Hematopoietic multipotent progenitor cell treated with erythropoietin and hydrocortisone succinate and interleukin-3 and kit ligand, for 6 days (in vitro differentiated cells): ENCODE measurements at places on chromosomes 2 and 18.

DNA sequence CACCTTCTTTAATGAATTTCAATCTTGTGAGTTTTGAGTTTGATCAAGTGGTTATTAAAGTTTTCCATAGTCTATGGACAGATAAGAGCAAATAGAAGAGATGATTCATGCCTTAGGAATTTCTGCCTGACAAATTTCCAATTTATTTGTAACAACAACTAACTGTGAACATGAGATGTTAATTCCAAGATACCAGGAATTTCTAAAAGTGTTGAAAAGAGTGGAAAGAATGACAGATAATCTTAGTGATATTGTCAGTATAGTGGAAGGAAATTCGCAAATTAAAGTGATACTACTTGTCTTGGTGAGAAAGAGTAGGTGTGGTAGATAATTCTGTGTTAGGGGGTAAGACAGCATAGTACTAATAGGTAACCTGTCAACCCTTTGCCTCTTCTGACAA lies 82.4 kb downstream of the AGPS start:
- DNase-seq: no peak

DNA sequence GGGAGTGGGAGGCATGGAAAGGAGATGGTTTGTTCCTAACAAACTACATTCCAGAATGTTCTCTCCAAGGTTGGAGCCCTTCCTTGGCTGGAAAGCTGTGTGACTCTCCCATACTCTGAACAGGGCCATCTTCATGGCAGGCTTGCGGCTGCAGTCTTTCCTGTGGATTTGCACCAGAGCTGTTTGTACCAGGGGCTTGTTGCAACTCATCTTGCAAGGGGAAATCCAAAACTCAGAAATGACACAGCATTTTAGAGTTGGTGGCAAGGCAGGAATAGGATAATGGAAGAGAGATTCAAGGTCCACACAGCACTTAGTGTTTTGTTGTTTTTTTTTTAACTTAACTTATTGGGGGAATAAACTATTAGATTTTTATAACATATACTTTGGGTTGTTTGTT lies 73.7 kb upstream of the ZNF516 start:
- no peak for DNase-seq

DNA sequence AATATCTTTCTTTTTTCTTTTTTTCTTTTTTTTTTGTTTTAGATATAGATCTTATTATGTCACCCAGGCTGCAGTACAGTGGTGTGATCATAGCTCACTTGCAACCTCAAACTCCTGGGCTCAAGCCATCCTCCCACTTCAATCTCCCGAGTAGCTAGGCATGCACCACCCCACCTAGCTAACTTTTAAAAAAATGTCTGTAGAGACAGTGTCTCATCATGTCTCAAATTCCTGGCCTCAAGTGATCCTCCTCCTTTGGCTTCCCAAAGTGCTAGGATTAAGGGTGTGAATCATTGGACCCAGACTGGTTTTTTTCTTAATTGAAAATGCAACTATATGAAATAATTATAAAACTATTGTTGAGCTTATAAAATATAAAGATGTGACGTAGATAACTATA lies 9.8 kb upstream of the ZCCHC2 start:
- no peak for DNase-seq

DNA sequence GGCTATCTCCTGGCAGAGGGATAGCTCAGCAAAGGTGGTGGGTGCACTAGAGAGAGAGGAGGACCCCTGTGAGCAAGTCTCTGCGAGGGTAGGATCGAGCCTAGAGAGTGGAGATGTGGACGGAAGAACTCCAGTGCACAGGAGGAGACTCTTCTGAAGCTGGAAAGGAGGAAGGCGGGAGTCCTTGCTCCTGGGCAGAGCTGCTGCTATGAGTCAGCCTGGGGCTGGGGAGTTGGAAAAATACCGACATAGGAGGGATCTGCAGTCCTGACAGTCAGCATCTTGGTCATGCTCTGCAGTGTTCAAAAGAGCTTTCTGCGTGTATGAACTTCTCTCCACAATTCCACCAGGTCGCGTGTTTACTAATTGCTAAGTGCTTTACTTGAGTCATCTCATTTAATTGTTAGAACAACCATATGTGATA lies 233.8 kb downstream of the LDLRAD4 start:
- no peak for DNase-seq

DNA sequence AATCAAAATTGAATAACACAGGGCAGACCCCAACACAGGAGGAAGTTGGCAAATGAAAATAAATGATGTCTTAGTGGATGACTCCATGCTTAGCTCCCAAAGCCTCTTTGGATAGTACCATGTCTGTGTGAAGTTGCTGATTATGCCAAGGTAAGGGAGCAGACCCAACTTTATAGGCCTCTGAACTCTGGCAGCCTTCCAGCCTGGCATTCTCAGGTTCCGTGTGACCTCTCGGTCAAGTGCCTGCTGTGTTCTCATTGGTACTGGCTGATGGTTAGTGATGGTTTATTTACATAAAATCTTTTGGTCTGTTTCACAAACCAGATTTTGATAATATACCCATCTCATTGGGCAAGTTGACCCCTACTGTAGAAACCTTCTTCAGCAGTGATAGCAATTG lies 112.2 kb upstream of the TTC39C start:
- DNase-seq: no peak

- no peak for DNase-seq
Measured at GRCh38 chr2:173271135-173271534, 83.5 kb upstream of the CDCA7 start.

DNA sequence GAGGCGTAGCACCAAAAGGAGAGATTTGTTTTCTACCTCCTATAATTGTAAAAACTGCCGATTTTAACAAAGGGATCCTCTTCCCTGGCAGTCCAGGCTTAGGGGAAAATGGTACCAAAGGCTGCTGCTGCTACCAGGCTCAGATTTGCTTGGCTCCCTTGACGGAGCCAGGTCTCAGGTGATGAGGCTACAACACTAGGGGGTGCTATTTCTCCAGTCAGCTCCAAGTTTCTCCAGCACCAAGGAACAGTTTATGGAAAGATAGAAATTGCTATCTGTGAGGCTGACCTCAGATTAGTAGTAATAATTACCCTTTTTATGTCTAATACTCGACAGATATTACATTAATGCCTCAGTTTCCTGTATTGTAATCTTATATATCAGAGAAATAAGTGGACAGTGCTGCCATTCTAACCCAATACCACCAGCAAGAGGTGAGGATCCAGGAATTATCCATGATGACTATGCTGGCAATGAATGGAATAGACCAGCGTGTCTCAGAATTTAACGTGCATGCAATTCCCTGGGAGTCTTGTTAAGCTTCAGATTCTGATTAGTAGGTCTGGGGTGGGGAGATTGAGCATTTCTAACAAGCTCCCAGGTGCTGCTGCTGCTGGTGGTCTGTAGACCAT lies 111.3 kb downstream of the ESCO1 start:
- peak; percentile 81 for DNase-seq

DNA sequence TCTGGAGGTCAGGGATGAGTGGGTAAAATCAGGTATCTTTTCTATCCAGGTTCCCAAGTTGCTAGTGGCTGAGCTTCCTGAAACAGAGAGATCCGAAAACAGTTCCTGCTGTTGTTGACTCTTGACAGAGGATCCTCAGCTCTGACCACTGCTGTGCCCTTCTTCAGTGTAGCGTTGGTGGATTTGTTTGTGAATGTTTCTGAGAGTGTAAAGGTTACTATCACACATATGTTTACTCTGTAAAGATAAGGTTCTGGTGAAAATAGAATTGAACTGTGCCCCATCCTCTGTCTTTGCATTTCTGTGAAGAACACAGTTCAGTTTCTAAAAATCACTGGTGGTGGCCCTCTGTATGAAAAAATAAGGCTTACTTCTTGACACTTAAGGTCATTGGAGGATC lies 119.8 kb downstream of the LDLRAD4 start:
- no peak for DNase-seq

GRCh38 chr2:189552334-189552990 lies 28.1 kb downstream of the SLC40A1 start:
- no peak for DNase-seq

DNA sequence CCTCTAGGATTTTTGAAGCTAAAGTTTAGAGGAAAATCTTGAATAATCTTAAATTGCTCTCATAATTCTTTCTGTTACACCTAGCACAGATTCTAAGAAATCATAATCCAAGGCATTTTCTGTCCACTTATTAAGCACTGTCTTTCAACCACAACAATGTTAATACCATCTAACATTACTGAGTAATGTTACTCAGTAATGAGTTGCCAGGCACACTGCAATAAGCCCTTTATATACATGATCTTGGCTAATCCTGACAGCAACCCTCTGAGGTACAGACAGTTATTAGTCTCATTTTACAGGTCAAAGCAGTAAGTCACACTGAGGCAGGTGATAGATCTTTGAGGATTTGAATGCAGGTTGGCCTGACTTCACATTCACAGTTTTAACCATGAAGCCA lies 291.9 kb downstream of the ALK start:
- no peak for DNase-seq

GRCh38 chr2:69989441-69990105 lies 28.1 kb upstream of the ASPRV1 start:
- peak; percentile 52 for DNase-seq

DNA sequence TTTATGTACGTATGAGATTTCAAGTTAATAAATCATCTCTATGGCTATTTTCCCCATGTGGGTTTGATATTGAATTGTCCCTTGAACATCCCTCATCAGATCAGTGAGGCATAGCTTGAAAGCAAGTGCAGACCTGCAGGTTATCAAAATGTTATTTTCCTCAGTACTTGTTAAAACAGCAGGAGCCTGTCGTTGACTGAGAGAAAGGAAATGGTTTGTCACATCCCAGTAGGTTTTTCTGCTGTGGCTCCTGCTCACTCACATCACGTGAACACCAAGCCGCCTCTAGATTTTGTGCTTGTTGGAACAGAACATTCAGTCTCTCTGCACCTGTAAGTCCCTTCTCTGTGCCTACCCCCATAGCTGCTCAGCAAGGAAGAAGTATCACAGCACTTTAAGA lies 340.3 kb downstream of the CELF4 start:
- DNase-seq: no peak

GRCh38 chr2:24828238-24828996 lies 35.2 kb downstream of the CENPO start:
- no peak for DNase-seq

GRCh38 chr2:51410331-51410730 lies 378.4 kb upstream of the NRXN1 start:
- DNase-seq: no peak

GRCh38 chr2:43541165-43541564 lies 54.7 kb downstream of the THADA start:
- no peak for DNase-seq

DNA sequence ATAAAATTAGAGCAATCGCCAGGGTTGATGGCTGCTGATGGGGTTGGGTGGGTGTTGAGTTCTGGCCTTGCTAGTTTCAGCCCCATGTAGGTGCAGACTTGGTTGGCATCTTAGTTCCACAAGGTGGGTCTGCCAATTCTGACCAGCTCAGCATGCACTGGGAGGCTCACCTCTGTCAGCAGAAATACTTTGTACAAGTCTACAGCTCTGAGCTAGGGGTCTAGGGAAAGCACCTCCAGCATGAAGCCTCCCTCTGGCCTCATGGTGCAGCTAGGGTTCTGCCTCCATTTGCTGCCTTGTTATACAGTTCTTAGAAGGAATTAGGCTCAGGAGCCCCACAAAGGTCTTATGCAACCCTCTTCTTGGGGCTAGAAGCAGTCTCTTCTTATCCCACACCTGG lies 278.9 kb upstream of the HDAC4 start:
- no peak for DNase-seq

DNA sequence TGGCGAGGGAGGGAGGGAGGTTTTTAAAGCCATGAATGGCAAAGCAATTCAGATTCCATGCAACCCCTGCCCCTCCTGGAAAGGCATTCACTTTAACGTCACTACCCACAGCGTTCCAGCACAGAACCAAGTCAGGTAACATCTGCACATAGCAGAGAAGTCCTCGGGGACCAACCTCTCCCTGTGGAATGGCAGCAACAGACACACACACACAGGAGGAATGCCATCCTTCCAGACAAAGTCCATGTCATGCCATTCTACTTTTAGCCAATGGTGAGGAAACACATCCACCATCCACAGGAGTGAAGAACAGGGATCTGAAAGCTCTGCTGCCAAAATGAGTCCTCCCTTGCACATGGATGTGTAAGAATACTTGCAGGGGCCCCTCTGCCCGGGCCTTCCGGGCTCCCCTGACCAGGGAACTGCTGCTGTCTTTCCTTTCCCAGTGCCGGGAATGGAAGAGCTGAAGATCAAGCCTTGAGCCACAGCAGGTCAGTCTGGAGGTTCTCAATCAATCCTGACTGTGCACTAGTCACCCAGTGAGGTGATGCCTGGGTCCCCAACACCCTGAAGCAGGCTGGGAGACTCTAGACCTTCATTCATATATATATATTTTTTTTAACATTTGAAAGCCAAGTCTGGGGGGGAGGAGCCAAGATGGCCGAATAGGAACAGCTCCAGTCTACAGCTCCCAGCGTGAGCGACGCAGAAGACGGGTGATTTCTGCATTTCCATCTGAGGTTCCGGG lies 63.7 kb downstream of the UXS1 start:
- no peak for DNase-seq

GRCh38 chr2:203918839-203919238 lies 17.7 kb upstream of the ICOS start:
- DNase-seq: no peak

DNA sequence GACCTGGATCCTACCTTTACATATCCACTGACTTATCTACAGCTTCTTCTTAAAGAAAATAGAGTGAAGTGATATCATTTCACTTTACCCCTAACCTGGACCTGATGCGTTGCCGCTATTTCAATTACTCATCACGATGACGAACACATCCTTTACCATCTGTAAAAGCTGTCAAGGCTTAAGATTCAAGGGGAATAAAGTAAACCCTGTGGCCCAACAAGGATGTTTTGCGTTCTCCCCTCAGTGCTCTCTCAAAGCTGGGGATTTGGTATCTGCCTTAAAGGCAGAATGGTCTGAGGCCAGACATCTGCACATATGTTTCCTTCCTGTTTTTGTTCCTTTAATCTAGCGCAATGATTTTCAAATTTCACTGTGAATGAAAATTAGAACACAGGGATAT lies 100.1 kb upstream of the KLF7 start:
- peak; percentile 32 for DNase-seq

GRCh38 chr2:95006588-95006987 lies 18.9 kb upstream of the MAL start:
- DNase-seq: no peak

- DNase-seq: peak; percentile 26
Measured at GRCh38 chr18:36412778-36413177, 115.3 kb downstream of the FHOD3 start.

DNA sequence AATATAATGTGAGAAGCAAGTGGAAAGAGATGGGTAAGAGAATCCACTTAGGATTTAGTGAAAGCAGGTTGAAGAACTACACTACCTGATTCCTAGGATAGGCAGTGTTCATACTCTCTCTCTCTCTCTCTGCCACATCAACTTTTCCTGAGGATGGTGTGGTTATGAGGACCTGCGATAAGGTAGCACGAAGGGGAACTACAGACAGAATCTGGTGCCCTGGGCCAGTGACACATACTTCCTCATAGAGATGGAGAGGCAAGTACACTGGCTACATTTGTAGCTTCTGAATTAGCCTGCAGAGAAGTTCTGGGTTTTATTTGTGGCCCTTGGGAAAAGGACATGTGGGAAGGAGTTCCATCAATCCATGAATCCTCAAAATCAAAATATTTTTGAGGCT lies 44.5 kb downstream of the PTH2R start:
- peak; percentile 11 for DNase-seq
